Parietal lobe (tissue), 2 donors: ENCODE measurements at places on chromosomes 5 and 9. TPM values are rescaled to one million over a fixed set of nuclear protein-coding genes. Genes with fewer than 3 reads are reported as not detected.

CD274 gene
- total RNA-seq, result 0.31 TPM

FOXD4L6 gene
- total RNA-seq, result 1.3 TPM

EPB41L4A gene
- total RNA-seq, result 32.2 TPM

CTNNAL1 gene
- total RNA-seq, result 14.7 TPM

C9orf50 gene
- not detected for total RNA-seq

FUT7 gene
- not detected for total RNA-seq

ITK gene
- total RNA-seq, result not detected

ADAMTS12 gene
- total RNA-seq, result 0.63 TPM

RASGEF1C gene
- 33.8 TPM for total RNA-seq

OTP gene
- total RNA-seq, result not detected

TMEFF1 gene
- 58.5 TPM for total RNA-seq

UBE2B gene
- 63.9 TPM for total RNA-seq
